Substantia nigra (tissue), 51 donors: ENCODE measurements at places on chromosomes 2 and 18.

DNA sequence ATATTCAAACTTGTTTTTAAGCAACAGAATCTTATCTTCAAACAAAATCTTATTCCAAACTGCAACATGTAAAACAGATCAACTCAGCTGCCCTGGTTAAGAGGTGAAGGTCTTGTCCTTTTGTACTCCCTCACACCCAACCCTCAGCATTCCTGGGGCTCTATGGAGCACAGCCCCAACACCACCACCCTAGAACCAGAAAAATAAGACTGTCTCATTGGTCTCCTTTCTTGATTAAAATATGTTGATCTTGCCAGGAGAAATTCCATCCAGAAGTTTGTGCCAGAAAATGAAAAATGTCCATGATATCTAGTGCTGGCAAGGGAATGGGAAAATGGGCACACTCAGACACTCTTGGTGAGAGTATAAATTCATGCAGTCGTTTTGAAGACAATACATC lies 62.1 kb upstream of the TMEM17 start:
- no peak for DNase-seq

DNA sequence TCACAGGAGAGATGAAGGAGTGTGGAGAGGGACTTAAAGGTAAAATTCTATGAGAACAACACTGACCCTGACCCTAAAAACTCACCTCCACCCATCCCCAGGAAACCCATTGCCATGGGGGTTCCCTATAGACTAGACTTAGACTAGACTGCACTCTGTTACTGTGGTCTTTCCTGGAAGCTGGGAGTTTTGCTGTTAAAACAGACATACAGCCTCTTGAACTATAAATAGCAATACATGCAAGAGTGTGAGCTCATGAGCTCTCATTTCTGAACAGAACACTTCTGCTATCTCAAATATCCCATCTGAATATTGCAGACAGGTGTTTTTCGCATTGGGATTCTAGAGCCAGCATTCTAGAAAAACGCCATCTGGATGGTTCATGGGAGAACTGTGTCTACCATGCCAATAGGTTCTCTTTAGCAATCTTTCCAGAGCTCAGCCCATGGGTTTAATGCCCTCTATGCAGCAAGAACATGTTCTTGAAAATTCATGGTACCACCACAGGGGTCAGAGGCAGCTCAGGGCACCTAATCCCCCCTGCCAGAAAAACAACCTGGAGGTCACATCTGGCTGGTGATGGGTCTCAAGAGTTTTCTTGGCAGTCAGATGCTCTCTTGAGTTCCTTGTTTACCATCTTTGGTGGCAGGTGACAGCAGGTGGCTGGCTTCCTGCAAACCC lies 51.9 kb downstream of the SLC14A2 start:
- no peak for DNase-seq

- no peak for DNase-seq
Measured at GRCh38 chr2:119823734-119824334, 64.1 kb downstream of the PTPN4 start.

- DNase-seq = no peak
Measured at GRCh38 chr18:58896734-58897508, 32.2 kb downstream of the ZNF532 start.

GRCh38 chr2:234488913-234489451 lies 7.9 kb downstream of the ARL4C start:
- no peak for DNase-seq

GRCh38 chr18:25392192-25392591 lies 40.2 kb upstream of the ZNF521 start:
- no peak for DNase-seq
